Esophagus mucosa (tissue), 1 donor: ENCODE measurements at places on chromosomes 5 and 9.

- no peak for ATAC-seq
These were observed 506.3 kb upstream of the WWC1 start for GRCh38 chr5:167785106-167785505.

GRCh38 chr5:118247458-118247857, 740.9 kb downstream of the DTWD2 start:
- ATAC-seq = no peak

GRCh38 chr9:105880517-105880916, 186.2 kb downstream of the TMEM38B start:
- ATAC-seq = no peak

- peak; percentile 55 for ATAC-seq
These were observed 21.1 kb downstream of the LIFR start for GRCh38 chr5:38535248-38535750.

DNA sequence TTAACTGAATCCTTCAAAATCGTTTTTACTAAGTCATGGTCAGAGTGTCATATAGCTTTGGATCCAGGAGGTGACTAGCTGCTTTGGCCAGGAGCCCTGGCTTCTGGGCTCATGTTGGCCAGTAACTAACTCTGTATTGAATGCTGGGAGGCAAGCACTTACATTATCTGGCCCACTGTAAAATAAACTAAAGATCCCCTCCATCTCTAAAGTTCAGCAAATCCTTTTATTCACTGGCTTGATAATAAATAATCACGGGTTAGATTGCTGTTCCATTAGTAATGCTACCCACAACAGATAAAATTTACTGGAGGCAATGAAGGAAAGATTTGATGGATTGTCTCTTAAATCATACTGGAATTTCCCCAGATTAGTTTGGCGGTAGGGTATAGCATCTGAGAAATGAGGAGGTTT, 382.2 kb upstream of the TLE4 start:
- ATAC-seq = no peak

DNA sequence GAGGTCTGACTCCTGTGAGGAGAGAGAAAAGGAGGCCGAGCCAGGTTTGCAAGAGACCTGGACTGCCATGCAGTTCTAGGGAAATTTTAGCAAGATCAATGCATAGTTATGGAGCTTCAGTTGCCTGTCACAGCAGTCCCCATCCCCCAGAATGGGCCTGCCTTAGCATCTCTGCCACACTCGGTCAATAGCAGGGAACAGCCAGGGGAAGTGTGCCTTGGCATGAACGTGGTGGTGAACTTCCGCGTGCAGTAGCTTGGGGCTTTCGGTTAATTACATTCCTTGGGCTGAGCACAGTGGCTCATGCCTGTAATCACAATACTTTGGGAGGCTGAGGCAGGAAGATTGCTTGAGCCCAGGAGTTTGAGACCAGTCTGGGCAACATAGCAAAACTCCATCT, 157.8 kb downstream of the TLE1 start:
- no peak for ATAC-seq

DNA sequence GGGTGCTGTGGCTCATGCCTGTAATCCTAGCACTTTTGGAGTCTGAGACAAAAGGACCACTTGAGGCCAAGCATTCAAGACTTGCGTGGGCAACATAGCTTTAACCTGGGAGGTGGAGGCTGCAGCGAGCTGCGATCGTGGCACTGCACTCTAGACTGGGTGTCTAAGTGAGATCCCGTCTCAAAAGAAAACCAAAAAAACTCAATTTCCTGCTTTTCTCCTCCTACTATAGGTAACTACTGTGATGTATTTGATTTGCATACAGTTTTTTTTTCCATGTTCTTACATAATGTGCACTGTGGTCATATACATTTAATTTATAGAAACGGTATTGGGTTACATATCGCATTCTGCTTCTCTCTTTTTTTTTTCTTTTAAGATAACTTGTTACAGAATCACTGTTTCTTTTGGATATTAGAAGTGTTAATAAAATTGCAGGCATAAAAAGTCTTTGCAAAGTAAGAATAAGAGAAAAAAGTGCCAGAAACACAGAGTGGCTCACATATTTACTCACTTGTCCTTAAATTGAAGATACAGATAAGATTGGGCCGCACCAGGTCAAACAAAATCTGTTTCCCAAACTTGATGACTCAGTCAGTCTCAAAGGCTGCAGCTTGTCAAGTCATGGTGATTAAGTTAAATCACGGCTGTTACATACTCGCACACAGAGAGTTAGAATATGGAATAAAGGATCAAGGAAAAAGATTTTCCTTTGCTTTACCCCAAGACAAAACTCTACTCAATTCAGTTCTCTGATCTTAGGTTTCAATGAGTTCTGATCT, 2.0 kb upstream of the PTGR1 start:
- ATAC-seq = peak; percentile 42

- no peak for ATAC-seq
These were observed 85.4 kb downstream of the TMEM167A start for GRCh38 chr5:82991678-82992323.

GRCh38 chr5:174420651-174421407, 303.6 kb upstream of the MSX2 start:
- no peak for ATAC-seq

- ATAC-seq = no peak
These were observed 6.0 kb downstream of the NR3C1 start for GRCh38 chr5:143397302-143398052.

DNA sequence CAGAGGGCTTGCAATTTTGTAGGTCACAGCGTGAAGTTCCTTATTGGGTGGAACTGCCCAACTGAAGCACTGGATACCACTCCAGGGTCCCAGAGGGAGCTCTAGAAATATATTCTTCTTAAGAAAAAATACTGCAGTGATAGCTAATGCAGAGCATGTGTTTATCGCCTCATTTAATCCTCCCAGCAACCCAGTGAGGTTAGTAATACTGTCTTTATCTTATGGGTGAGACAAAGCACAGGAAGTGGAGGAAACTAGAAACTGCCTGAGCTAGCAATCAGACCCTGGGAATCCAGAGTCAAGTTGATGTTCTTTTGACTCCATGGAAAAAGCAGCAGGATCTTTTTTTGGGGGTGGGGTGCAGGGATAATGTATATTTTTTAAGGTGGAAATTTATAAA, 153.3 kb downstream of the PJA2 start:
- no peak for ATAC-seq

- ATAC-seq = no peak
These were observed 344.9 kb downstream of the ICE1 start for GRCh38 chr5:5767286-5767928.

DNA sequence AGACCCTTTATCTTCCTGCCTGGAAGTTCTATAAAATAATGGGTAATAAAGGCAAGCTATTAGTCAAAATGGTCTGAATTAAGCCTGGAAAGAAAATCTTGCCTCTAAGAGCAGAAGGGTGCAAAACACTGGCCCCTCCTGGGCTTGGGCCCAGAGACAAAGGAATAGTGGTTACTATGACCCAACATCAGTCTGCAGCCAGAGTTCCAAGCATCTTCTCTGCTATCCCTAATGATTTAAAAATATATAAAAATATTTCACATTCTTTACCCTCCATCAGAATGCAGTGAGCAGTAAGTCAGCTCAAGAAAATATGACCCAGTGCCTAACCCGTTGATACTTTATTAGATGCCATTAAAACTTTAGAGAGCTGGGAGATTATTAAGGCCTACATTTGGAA, 14.7 kb downstream of the TNFAIP8 start:
- ATAC-seq = no peak

DNA sequence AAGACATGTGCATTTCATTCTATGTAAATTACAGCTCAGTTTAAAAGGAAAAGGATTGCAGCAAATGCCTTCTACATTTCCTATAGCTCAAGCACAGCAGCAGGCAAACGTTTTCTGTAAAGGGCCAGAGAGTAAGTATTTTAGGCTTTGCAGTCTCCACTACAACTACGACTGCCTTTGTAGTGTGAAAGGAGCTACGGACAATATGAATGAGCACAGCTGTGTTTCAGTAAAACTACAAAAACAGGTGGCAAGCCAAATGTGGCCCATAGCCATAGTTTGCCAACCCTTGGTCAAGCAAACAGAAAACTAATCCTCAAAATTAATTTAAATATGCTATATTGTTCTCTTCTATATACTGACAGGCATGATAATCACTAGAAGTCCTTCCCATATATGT, 7.2 kb downstream of the PTBP3 start:
- no peak for ATAC-seq

GRCh38 chr5:50927953-50928352, 261.5 kb downstream of the PARP8 start:
- ATAC-seq = no peak

- ATAC-seq = no peak
These were observed 36.7 kb downstream of the BRINP1 start for GRCh38 chr9:119332522-119332921.

- no peak for ATAC-seq
These were observed 230.8 kb downstream of the ENC1 start for GRCh38 chr5:74409712-74410111.

DNA sequence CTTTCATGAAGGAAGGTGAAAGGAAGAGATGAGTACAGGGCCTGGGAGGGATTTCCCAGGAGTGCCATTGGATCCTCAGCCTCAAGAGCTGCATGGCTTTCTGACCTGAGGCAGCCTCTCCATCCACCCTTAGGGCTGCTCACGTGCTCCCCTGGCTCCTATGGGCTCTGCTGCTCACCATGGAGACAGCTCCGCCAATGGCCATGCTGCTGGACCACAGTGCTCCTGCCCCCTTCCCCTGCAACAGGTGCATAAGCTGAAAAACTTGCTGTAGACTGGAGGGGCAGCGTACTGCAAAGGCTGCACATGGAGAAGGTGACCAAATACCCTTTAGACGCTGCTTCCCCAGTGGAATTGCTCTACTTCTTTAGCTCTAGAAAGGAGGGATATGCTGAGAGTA, 112.7 kb upstream of the PANK3 start:
- no peak for ATAC-seq

DNA sequence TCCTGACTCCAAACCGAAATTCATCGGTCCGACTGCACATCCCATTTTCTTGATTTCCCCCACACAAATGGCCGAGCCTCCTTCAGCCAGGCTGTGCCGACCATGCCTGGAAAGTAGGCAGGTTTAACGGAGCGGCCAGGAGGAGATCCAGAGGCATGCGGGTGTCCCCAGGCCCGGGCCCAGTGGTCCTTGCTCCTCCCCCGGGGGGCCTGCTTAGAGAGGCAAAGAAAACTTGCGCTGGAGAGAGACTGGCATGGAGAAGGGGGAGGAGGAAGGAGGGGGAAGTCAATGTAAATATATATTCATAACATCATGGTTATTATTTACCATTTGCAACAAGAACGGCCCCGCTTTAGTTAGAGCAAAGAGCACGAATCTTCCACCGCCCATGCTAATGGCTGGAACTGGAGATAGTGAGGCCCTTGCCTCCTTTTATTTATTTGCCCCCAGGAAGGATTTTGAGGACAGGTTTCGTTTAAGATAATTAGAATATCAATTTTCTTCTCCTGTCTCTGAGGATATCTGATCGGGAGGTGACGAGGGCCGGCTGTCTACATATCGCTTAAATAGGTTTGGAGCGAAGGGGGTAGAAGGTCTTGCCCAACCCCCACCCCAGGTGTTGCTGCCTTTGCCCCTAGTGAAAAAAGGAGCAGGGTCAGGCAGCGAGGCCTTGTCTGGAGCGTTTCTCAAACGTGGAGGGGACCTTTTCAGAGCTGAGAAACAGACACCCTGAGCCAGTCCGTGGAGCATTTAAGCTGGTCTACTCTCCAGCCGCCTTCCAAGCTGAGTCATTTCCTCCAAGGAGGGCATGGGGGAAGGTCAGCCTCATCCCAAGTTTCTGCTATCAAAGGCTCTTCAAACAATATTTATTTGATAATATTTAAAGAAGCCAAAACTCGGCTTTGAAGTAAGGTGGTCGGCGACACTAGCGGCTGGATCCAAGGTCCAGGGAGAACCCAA, 2.5 kb downstream of the BARHL1 start:
- no peak for ATAC-seq

DNA sequence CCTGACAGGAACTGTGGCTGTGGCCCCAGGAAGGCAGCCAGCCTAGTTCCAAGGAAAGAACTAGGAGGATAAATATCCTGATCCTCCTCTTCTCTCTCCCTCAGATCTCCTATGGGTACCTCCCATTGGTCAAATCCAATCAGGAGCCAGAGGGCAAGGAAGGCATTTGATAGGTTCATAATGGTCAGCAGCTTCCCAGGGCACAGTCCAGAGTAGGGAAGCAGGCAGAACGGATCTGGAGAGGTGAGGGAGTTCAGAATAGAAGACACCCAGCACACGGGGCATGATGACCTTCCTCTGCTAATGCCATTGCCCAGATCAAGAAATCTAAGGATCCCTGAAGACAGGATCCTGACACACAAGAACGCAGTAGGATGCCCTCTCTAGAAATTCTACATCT, 8.6 kb downstream of the ABLIM3 start:
- ATAC-seq = no peak

DNA sequence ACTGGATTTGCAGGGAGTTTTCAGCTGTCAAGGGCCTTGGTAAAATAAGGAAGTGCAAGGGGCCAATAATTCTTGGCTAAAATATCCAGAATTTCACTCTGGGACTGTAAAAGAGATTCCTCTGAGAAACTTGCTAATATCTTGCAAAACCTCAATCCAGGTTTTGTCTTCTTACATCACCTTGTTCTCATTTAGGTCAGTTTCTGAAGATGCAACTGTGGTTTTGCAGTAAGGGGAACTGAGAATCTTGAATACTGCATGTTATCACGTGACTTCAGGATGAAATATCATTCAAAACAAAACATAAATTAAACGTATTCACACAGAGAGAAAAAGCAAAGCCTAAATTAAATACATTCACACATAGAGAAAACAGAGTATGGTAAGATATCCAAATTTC, 35.0 kb upstream of the RIC1 start:
- no peak for ATAC-seq

DNA sequence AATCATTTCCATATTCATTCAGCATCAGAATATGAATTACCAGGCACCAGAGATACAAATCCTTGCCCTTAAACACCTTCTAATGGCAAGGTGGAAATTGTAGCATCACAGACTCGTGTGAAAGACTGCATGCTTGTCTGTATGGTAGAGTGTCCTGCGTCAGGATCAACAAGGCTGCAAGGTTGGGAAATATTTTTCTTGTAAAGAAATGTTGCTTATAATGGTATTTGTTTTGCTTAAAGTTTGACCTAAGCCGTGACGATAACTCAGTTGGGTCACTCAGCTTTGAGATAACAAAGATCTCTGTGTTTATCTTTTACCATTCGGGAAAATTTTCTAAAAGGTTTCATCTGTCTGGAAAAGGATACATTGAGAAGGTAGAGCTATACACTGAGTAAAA, 87.6 kb downstream of the BASP1 start:
- no peak for ATAC-seq

- ATAC-seq = no peak
These were observed 24.4 kb downstream of the ZCCHC7 start for GRCh38 chr9:37144762-37145161.

GRCh38 chr9:137136261-137136880, 2.6 kb upstream of the GRIN1 start:
- peak; percentile 48 for ATAC-seq

- ATAC-seq = no peak
These were observed 192.9 kb upstream of the OTULINL start for GRCh38 chr5:14388741-14389140.

GRCh38 chr9:91816356-91816755, 133.7 kb downstream of the ROR2 start:
- ATAC-seq = no peak

GRCh38 chr9:99026956-99027298, 78.0 kb upstream of the TGFBR1 start:
- no peak for ATAC-seq
